ENCODE measurements at places on chromosomes 5 and 9.

GRCh38 chr5:139390639-139391569 lies 1.2 kb upstream of the MZB1 start:
- no peak for DNase-seq

DNA sequence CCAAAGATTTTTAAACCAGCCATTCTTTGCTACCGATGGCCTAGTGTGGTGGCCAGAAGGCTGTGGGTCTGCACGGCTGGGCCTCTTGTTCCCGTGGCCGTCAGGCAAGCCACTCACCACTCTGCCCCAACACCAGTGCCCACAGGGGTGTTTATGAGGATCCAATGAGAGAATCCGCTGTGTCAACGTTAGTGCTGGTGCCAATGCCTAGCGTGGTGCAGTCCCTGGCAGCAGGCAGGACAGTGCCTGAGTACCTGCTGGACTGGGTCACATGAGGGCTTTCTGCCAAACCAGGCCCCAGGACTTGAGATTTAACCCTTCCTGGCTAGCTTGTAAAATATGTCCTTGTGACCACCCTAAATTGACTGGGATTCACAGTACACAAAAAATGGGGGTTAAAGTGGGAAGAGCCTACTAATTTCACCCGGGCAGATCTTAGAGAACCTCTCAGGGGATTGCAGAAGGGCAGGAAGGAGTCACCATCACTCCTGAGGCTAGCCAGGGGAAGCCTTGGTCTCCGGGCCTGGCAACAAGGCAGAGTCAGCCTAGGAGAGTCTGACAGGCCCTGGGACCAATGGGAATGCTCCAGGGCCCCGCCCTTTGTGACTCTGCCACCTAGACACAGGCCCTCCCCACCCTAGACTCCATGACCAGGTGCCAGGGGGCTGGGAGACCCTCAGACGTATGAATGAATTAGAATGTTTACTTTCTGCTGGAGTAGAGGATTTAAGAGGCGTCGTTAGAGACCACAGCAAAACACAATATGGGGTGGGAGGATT lies 63.2 kb upstream of the FSTL4 start:
- DNase-seq = no peak

GRCh38 chr5:117942861-117943519 lies 1045.4 kb downstream of the DTWD2 start:
- DNase-seq = no peak

GRCh38 chr9:33221568-33221884 lies 18.4 kb upstream of the SPINK4 start:
- DNase-seq = no peak

DNA sequence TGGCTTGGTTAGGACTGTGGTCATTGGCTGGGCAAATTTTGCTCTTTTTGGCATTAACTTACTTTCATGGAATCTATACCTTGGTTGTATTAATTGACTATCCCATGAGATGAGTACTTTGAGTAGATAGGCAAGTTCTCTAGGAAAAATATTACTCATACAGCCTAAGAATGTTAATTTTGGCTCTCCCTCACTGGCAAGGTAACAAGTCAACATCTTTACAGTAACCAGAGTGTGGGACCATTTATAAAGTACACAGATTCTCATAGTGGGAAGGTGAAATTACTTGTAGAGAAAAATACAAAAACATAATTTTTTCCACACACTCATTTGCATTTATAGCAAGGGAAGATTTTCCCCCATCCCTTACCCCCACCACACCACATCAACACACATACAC lies 154.6 kb upstream of the ZNF608 start:
- DNase-seq = no peak

GRCh38 chr9:94933511-94933828 lies 207.0 kb downstream of the AOPEP start:
- DNase-seq = no peak

DNA sequence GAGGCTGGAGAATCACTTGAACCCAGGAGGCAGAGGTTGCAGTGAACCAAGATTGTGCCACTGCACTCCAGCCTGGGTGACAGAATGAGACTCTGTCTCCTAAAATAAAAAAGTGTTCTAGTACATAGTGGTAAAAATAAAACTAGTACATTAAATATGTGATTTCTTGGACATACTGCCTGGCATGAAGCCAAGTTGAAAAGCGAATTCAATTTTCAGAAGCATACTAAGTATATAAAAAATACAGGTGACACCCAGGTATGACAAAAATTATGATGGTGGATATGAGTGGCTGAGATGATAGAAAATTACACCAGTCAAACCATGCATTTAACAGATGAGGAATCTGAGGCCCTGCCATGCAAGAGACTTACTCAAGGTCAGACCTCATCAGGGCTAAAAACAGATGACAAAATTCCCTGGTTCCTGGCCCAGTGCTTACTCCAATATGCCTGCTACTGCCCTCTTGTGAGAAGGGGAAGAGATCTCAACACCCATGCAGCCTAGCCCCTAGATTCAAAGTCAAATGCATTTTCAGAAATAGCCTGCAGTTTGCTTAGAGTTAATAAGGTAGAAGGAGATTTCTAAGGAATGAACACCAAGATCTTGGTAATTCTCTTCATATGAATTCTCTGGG lies 46.6 kb upstream of the GNPDA1 start:
- DNase-seq = no peak

DNA sequence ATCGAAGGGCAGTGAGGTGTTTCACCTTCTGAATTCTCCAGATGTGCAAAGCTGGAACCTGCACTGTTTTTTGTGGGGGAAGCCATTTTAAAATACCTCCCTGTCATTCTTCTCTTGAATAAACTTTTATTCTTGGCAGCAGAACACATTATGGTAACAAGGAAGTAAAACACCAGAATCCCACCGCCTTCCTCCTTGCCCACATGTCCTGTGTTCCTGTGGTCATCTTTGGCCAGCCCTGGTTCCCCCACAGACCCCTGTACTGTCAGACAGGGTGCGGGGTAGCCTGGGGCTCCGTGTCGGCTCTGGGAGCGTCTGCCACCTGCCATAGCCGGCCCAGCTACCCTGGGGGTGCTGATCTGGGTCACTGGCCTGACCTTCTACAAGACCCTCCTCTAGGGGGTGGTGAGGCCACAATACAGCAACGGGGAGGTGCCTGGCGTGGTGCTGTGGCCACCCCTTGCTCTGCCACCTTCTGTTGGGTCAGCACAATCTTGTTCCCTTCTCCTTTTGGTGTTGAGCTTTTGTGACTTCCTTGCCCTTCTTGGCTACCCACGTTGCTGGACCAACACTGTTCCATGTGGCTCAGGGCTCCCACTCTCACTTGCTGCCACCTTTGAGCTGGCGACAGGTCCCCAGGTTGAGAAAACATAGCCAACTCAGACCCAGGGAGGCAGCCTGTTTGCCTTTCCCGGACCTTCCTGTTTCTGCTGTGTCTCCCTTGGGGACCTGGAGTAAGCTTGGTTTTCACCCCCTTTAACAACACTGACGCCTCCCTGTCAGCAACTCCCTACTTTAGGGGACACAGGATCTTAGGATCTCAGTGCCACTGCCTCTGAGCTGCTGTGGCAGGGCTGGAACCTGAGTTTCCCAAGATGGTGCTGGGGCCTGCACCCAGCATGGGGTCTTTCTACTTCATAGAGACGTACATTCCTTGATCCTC lies 4.8 kb downstream of the WNK2 start:
- DNase-seq = no peak

DNA sequence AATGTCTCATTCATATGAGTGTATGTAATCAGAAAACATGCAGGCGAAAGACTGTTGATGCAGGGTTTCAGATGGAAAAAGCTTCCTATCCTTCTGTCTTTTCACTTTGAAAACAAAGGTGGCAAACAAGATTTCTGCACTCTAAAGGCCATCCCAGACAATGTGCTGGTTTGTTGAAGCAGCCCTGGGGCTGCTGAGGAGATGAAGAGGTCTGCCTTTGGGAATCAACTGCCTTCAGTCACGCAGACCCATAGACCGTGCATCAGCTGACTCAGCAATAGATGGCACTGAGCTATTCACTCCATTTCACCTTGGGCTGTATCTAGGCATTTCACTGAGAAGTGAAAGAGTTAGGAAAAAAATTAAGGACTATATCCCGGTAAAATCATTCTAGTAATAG lies 60.5 kb upstream of the C5orf46 start:
- no peak for DNase-seq

DNA sequence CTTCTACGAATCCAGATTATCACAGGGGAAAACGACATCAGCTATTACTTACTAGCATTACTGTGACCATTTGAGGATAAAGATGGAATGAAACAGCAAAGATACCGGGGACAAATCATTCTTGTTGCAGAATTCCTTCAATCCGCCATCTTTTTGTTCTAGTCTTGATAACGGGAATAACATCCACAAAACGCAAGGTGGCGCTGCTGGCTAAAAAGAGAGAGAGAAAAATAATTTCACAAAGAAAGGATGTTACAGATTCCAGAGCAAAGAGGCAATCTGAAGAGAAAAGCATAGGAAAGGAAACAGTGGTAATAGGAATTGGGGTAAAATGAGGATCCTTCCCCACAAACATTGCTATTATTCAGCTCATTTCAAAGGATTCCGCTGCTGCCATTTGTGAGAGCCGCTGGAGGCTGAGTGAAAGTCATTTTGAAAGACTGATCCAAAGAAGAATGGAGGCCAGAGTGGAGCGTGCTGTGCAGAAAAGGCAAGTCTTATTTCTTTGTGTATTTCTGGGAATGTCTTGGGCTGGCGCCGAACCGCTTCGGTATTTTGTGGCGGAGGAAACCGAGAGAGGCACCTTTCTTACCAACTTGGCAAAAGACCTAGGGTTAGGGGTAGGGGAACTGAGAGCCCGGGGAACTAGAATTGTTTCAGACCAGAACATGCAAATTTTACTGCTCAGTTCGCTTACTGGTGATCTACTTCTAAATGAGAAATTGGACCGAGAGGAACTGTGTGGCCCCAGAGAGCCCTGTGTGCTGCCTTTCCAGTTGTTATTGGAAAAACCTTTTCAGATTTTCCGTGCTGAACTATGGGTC lies at the start of gene PCDHB7:
TSS of gene PCDHB7 (plus strand) at position 264 of the 824 bp plus-strand sequence. CDS start at position 456, 192 bp downstream.
- no peak for DNase-seq

GRCh38 chr9:70951749-70952727 lies 169.4 kb downstream of the TRPM3 start:
- no peak for DNase-seq

GRCh38 chr9:105700668-105701067 lies 6.3 kb downstream of the TMEM38B start:
- no peak for DNase-seq

DNA sequence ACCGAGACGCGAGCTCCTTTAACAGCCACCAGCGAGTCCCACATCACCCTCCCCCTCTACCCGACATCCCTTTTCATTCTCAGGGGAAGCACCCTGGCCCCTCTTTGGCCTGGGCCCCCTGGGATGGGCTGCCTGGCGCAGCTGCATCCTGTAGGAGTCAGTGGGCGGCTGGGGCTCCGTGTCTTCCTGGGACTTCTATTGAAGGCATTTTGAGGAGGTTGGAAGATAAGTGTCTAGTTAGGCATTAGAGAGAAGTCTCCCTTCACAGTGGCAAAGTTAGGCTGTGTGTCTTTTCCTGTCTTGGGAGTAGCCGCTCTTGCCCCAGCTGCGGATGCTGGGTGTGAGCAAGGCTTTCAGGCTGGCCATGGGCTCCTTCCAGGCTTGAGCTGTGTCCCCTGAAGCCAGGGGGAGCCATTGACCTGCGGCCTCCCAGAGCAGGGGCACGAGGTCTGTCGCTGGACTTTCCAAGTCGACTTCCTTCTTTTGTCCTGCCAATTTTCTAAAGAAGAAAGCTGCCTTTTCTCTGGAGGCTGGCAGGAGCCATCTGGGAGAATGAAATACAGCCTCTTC lies 18.6 kb upstream of the NKD2 start:
- no peak for DNase-seq

GRCh38 chr5:8773046-8773615 lies 772.7 kb downstream of the SEMA5A start:
- DNase-seq = no peak
